Adrenal gland (tissue), 19 donors: ENCODE measurements at places on chromosomes 11 and 22. TPM values are rescaled to one million over a fixed set of nuclear protein-coding genes. Genes with fewer than 3 reads are reported as not detected.

- H3K27me3 ChIP-seq: no peaks in the 10 kb centered on the region
- no peak overlapping the region for H3K4me3 ChIP-seq
- no peaks in the 10 kb centered on the region for H3K4me1 ChIP-seq
- no peak overlapping the region for H3K27ac ChIP-seq
- DNase-seq: peak; percentile 81
- no peaks in the 10 kb centered on the region for H3K36me3 ChIP-seq
Observed at GRCh38 chr11:70641369-70641768, 243.0 kb downstream of the CTTN start.

- no peaks in the 10 kb centered on the region for H3K4me1 ChIP-seq
- no peak overlapping the region for H3K27ac ChIP-seq
- H3K27me3 ChIP-seq: no peaks in the 10 kb centered on the region
- no peak for DNase-seq
- H3K36me3 ChIP-seq: no peaks in the 10 kb centered on the region
Observed at GRCh38 chr11:131037873-131038272, 121.6 kb upstream of the SNX19 start.

DNA sequence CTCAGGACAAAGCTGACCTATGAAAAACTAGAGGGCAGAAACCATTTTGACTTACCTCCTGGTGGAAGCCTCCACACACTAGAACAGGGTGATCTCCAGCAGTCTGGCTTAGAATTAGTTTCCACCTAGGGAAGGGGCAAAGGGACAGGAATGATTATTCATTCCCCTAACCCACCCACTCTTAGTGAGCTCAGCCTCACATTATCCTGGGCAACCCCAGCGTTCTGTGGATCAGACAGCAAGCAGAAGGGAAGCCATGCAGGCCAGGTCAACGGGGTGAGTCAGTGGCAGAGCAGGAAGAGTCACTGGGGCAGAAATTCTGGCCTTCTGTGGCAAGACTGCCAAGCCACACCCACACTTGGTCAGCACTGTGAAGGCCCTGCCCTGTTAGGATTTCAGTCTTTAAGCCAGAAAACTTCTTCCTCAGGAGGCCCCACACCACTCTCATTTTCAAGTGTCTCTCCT lies 10.5 kb downstream of the NUMA1 start:
- peaks cover 57% of the 10 kb centered on the region for H3K4me1 ChIP-seq
- DNase-seq: peak; percentile 92
- H3K27ac ChIP-seq: peak overlapping the region; percentile 78
- H3K27me3 ChIP-seq: no peaks in the 10 kb centered on the region

DNA sequence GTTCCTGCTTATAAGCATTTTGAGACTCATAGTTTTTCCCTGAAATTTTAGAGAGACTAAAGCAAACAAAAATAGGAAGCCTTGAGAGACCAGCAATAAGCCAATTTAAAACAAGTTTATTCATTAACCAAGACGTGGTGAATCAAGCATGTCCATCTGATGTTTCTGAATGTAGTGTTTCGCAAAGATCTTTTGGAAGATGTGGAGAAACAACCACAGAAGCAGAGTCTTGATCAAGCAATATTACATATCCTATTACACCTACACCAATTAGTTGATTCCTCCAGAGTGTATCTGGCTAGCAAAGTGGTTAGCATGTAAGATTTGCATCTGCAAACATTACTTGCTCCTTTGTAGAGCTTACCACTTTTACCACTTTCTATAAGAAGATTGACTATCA lies at the start of gene OVCH2:
TSS of gene OVCH2 (minus strand) at position 101 of the 400 bp plus-strand sequence. CDS start at position 18, 83 bp downstream.
- no peaks in the 10 kb centered on the region for H3K36me3 ChIP-seq
- no peak within 1 kb of the TSS for H3K27ac ChIP-seq
- no peaks in the 10 kb centered on the region for H3K27me3 ChIP-seq
- H3K4me1 ChIP-seq: no peaks in the 10 kb centered on the region
- no peak within 1 kb of the TSS for H3K4me3 ChIP-seq

GRCh38 chr11:14386895-14387480 lies 28.0 kb upstream of the RRAS2 start:
- H3K4me1 ChIP-seq: no peaks in the 10 kb centered on the region
- DNase-seq: no peak
- no peak overlapping the region for H3K27ac ChIP-seq
- no peaks in the 10 kb centered on the region for H3K36me3 ChIP-seq
- no peaks in the 10 kb centered on the region for H3K27me3 ChIP-seq

- DNase-seq: no peak
- no peak overlapping the region for H3K4me3 ChIP-seq
- H3K4me1 ChIP-seq: peaks cover 7% of the 10 kb centered on the region
- H3K27ac ChIP-seq: no peak overlapping the region
- no peaks in the 10 kb centered on the region for H3K36me3 ChIP-seq
- H3K27me3 ChIP-seq: peaks cover 43% of the 10 kb centered on the region
Observed at GRCh38 chr11:19342036-19342435, 101.3 kb upstream of the E2F8 start.

CCDC116 gene
- 0.50 TPM for total RNA-seq

MUC5B gene
- total RNA-seq: not detected

DNA sequence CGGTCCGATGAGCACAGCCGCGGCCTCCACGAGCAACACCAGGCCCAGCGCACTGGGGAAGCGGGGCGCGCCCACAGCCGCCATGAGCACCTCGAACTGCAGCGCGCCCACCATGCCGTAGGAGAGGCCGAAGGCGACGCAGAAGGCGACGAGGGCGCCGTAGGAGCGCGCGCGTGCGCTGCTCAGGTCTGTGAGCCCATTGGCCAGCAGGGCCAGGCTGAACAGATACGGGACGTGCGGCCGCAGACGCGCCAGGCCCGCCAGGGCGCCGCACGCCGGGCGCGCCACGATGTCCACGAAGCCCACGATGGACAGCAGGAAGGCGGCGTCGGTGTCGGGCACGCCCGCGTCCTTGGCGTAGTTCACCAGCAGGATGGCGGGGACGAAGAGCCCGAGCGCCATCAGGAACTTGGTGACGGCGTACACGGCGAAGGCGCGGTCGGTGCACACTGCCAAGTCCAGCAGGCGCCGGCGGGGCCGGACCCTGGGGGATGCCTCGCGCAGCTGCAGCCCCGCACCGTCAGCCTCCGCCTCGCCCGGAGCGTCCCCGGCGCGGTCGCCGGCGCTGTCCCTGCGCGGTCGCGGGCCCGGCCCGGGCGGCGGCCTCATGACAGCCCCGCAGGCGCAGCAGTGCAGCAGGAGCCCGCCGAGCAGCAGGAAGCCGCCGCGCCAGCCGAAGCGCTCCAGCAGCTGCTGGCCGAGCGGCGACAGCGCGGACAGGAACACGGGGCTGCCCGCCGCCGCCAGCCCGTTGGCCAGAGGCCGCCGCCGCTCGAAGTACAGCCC lies 2.9 kb downstream of the SLC16A8 start:
- peaks cover 16% of the 10 kb centered on the region for H3K27me3 ChIP-seq
- H3K4me1 ChIP-seq: peaks cover 19% of the 10 kb centered on the region
- H3K4me3 ChIP-seq: peak overlapping the region; percentile 52
- no peaks in the 10 kb centered on the region for H3K36me3 ChIP-seq
- H3K27ac ChIP-seq: no peak overlapping the region
- DNase-seq: no peak

- no peak for DNase-seq
- no peak overlapping the region for H3K27ac ChIP-seq
- H3K36me3 ChIP-seq: no peaks in the 10 kb centered on the region
- peaks cover 16% of the 10 kb centered on the region for H3K4me1 ChIP-seq
- H3K27me3 ChIP-seq: no peaks in the 10 kb centered on the region
Observed at GRCh38 chr11:10453261-10453660, 1.8 kb upstream of the AMPD3 start.

HTR3B gene
- not detected for total RNA-seq

SPON1 gene
- 68.1 TPM for total RNA-seq

FAM227A gene
- 0.43 TPM for total RNA-seq

GRCh38 chr11:72081821-72082453 lies 1.3 kb downstream of the LRRC51 start:
- H3K27ac ChIP-seq: no peak overlapping the region
- no peaks in the 10 kb centered on the region for H3K36me3 ChIP-seq
- peak; percentile 42 for DNase-seq
- no peak overlapping the region for H3K4me3 ChIP-seq
- peaks cover 11% of the 10 kb centered on the region for H3K4me1 ChIP-seq
- H3K27me3 ChIP-seq: no peaks in the 10 kb centered on the region

- no peaks in the 10 kb centered on the region for H3K27me3 ChIP-seq
- H3K4me1 ChIP-seq: no peaks in the 10 kb centered on the region
- no peak for DNase-seq
- no peaks in the 10 kb centered on the region for H3K36me3 ChIP-seq
- H3K27ac ChIP-seq: no peak overlapping the region
- H3K4me3 ChIP-seq: no peak overlapping the region
Observed at GRCh38 chr11:132242632-132243031, 872.2 kb downstream of the NTM start.

C22orf31 gene
- total RNA-seq: not detected

DNA sequence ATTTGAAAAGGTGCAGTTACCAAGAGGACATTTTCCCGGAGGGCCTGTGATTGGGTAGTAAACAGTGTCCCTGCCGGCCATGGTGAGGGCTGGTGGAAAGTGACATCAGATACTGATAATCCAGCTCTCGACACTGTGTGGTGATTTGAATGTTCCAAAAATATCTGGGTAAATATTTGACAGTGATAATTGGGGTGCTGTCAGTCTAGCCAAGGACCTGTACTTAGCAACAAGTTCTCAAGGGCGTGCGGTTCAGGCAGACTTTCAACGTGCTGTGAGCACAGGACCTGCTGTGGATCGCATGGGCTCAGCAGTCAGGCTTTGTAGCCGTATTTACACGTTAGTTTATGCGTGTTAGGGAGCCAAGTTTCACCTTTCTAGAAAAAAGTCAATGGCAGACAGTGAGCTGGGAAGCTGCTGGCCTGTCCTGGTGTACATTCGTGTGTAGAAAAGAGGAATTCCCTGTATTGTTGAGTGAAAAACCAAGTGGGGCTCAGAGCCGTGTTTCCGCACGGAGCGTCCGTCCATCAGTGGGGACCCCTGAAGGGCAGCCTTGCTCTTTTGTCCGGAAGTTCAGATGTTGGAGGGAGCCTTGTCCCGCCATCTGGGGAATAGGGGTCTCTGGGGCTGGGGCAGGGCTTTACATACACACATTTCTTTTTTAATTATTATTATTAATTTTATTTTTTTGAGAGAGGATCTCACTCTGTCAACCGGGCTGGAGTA lies 11.3 kb downstream of the TRMU start:
- no peaks in the 10 kb centered on the region for H3K27me3 ChIP-seq
- no peaks in the 10 kb centered on the region for H3K4me1 ChIP-seq
- H3K4me3 ChIP-seq: no peak overlapping the region
- no peak for DNase-seq
- H3K36me3 ChIP-seq: peaks cover 96% of the 10 kb centered on the region

OSBP2 gene
- 19.5 TPM for total RNA-seq

GRCh38 chr11:126415128-126415527 lies 59.6 kb downstream of the ST3GAL4 start:
- peaks cover 50% of the 10 kb centered on the region for H3K4me1 ChIP-seq
- no peaks in the 10 kb centered on the region for H3K27me3 ChIP-seq
- DNase-seq: peak; percentile 79
- peak overlapping the region; percentile 91 for H3K27ac ChIP-seq
- H3K4me3 ChIP-seq: no peak overlapping the region

DNA sequence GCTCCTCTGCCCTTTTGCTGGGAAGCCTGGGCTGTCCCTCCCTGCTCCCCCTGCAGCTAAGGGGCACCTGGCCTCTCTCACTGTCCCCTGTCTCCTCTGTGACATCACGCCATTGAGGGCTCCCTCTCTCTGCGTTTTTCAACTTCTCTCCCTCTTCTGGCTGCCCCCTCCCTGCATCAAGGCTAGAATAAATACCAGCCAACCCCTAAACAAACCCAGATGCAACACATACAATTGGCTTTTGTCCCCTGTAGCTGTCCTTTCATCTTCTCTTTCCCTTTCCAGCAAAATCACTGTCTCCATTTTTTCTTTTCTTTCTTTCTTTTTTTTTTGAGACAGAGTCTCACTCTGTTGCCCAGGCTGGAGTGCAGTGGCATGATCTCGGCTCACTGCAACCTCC lies 3.3 kb upstream of the MIEF1 start:
- no peak overlapping the region for H3K4me3 ChIP-seq
- no peaks in the 10 kb centered on the region for H3K27me3 ChIP-seq
- H3K27ac ChIP-seq: peak overlapping the region; percentile 12
- H3K4me1 ChIP-seq: peaks cover 28% of the 10 kb centered on the region

DNA sequence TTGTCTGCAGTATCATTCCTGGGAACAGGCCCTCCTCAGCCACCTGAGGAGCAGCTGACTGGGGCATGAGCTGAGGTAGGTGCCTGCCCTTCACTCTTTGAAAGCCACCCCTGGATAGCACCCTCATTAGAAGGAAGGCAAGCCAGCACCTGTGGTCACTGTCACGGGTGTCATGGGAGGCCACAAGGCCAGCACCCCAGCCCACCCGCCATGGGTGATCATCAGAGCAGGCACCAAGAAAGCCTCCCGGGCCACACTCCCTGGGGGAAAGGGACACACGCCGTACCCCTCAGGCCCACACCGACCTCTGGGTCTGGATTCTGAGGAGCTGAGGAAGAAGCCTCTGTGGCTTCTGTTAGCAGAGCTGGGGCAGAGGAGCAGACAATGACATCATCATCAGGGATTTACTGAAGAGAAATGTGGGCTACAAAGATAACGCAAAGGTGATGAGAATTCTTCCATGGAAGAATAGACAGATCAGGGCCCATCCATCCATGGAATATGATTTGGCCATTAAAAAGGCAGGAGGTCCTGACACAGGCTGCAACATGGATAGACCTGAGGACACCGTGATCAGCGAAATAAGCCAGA lies 16.7 kb upstream of the NAP1L4 start:
- no peak overlapping the region for H3K4me3 ChIP-seq
- H3K27me3 ChIP-seq: no peaks in the 10 kb centered on the region
- no peaks in the 10 kb centered on the region for H3K36me3 ChIP-seq
- no peaks in the 10 kb centered on the region for H3K4me1 ChIP-seq

GRCh38 chr11:1205121-1205986 lies 17.5 kb upstream of the MUC5B start:
- H3K36me3 ChIP-seq: no peaks in the 10 kb centered on the region
- no peaks in the 10 kb centered on the region for H3K4me1 ChIP-seq
- no peak overlapping the region for H3K4me3 ChIP-seq
- H3K27me3 ChIP-seq: peaks cover 7% of the 10 kb centered on the region
- no peak for DNase-seq
- no peak overlapping the region for H3K27ac ChIP-seq

ADAMTS8 gene
- total RNA-seq: not detected
